Amniotic stem cell (primary cell): ENCODE measurements at places on chromosomes 12 and 14.

DNA sequence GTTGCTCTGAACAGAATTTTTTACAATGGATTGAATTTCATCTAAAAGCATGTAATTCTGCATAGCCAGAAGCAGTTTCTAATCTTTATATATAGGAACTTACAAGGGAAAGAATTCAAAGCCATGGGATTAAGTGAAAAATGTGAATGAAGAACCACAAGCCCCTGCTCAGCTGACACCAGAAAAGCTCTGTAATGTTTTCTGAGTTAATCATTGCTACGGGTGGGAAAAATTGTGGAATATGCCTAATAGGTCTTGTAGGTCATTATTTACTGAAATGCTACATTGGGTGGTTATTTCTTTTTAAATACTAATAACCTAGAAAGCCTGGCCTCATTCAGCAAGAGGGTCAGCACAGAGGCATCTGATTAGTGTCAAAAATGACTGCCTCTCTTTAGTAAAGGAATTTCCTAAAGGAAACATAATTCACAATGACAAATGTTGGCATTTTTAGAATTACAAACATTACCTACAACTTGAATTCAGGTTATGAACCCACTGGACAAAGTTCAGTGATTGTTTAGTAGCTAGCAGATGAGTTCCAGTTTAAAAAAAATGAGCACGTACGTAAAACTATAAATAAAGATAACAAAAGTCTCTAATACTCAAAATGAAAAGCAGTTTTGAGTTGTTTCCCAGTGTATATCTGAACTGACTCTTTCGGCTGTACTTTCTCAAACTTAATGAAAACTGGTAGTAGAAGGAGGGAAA is 75.3 kb downstream of the BMP4 start:
- DNase-seq: peak; percentile 16

DNA sequence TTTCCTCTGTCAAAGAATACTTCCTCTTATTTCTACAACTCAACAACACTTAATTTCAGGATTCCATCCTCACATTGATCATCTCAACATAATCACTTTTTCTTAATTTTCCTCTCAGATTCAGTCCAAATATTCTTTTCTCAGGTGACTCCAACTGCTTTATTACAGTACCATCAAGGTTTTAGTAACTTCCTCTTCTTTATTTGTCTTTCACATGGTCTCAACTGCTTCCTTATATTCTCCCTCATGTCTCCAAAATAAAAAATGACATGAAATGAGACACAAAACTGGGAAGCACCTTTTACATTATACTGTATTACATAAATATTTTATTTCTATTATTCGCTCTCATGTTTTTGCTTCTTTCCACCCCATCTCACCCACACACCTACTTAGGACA is 55.5 kb downstream of the PPP2R5E start:
- no peak for DNase-seq

DNA sequence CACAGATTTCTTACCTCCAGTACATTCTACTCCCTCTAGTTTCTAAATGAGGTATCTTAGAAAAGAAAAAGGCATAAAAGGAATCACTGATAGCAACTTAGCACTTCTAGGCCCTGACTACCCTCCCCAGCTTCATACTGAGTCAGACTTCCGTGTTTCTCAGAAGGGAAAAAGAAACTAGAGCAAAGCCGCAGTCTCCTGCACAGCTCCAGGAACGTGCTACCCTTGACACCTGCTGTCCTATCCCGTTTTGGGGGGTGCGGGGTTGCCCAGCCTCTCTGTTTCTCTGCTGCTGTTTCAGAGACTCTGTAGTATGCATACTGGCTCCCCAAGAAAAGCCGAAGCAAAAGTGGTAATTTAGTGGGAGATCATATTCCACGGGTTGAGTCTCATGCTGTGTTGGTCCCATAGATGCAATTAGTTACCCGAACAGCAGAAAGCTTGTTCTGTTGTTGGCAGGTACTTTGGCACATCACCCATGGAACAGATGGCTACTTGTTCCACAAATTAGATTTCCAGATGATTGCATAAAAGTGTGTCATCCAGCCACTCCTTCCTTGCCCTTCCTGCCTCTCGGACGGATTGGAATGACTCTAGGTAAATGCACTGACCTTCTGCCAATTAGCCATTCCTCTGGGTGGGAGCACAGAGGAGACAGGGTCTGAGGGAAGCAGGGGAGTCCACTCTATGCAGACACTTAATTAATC is 438.1 kb downstream of the FUT8 start:
- no peak for DNase-seq

DNA sequence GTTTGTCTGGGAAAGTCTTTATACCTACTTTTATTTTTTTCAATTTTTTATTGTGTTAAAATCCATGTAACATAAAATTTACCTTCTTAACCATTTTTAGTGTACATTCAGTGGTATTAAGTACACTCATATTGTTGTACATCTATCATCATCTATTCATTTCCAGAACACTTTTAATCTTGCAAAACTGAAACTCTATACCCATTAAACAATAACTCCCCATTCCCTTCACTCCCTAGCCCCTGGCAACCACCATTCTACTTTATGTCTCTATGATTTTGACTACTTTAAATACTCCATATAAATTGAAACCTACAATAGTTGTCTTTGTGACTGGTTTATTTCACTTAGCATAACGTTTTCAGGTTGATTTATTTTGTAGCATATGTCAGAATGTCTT is 131.9 kb upstream of the SLC38A2 start:
- DNase-seq: no peak

- no peak for DNase-seq
Observed at GRCh38 chr14:73721101-73721821, 7.1 kb upstream of the PNMA1 start.

GRCh38 chr12:31371256-31371620 is 45.3 kb upstream of the SINHCAF start:
- DNase-seq: no peak

DNA sequence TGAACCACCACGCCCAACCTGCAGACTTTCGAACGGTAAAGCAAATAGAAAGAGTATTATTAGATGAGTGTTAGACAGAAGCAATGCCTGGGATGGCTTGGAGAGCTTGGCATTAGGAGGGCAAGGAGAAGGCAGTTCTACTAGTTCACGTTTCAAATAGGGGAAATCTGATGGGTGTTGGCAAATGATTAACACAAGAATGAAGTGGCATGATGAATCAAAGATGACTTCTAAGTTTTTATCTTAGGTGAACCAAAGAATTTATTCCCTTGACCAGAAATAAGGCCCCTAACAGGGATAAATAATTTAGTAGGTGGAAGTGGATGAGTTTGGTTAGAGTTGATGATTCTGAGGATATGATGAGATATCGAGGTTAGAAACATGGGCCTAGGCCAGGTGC is 38.5 kb downstream of the DRAM1 start:
- DNase-seq: no peak

- peak; percentile 4 for DNase-seq
Observed at GRCh38 chr12:122123051-122123760, 44.6 kb downstream of the MLXIP start.

DNA sequence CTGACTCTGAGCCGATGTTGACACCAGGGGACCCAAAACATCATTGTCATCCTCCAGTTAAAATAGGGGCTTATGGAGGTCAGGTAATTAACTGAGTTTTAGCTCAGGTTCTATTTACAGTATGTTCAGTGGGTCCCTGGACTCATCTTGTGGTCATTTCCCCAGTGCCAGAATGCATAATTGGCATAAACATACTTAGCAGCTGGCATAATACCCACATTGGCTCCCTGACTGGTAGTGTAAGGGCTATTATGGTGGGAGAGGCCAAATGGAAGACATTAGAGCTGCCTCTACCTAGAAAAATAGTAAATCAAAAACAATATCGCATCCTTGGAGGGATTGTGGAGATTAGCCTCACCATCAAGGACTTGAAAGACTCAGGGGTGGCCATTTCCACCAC is 350.9 kb downstream of the C12orf75 start:
- no peak for DNase-seq

- no peak for DNase-seq
Observed at GRCh38 chr14:104644656-104645378, 40.2 kb upstream of the TMEM179 start.

GRCh38 chr12:58306266-58307000 is 365.1 kb downstream of the ATP23 start:
- DNase-seq: no peak

- no peak for DNase-seq
Observed at GRCh38 chr12:120290609-120291305, 946 bp downstream of the RNU4-2 start.

GRCh38 chr12:89648211-89648930 is 60.3 kb downstream of the ATP2B1 start:
- no peak for DNase-seq

- no peak for DNase-seq
Observed at GRCh38 chr12:119301379-119301778, 33.1 kb upstream of the CCDC60 start.

DNA sequence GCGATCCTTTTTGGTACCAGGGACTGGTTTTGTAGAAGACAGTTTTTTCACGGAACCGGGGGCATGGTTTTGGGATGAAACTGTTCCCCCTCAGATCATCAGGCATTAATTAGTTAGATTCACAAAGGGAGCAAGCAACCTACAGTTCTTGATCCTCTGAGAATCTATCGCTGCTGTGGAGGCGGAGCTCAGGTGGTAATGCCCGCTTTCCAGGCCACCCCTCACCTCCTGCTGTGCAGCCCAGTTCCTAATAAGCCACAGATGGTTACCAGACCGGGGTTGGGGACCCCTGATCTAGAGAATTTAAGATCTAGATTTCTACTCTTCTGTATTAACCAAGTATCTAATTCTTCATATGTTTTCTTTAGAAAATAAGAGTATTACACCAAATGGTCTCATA is 4.8 kb downstream of the ARHGAP5 start:
- DNase-seq: no peak

DNA sequence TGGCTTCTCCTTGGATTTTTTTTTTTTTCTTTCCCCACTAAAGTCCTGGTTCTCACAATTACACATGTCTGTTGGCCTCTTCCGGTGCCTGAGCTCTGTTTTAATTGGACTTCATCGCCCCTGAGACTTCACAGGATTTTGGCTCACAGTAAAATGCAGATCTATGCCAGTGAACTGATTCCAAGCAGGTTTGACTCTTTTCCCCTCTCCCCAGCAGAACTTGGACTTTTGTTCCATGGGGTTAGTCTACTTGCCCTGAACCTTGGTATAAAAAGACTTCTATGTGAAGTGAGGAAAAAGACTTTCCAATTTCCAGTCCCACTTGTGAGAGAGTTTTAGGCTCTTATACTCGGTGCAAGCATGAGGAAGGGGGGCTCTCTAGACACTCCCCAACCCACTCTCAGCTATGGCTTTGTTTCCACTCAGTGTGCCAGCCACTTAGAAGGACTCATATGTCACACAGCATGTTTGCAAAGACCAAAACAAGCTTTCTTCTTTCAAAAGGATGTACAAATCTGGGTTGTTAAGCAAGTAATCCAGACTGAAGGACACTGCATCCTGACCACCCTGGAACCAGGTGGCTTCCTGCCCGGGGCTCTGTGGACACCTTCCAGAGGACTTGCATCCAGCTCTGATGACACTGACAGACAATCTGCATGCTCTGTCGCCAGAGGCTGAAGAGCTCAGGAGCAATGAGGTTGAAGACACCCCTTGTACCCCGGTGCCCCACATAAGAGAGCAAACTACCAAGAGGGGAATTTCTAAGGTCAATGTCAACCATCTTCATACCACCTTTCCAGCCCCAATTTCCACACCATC is 221.9 kb upstream of the EGLN3 start:
- no peak for DNase-seq

- DNase-seq: peak; percentile 35
Observed at GRCh38 chr12:27822076-27822712, 42.2 kb upstream of the MANSC4 start.

- DNase-seq: no peak
Observed at GRCh38 chr12:88684610-88685009, 104.3 kb upstream of the KITLG start.

DNA sequence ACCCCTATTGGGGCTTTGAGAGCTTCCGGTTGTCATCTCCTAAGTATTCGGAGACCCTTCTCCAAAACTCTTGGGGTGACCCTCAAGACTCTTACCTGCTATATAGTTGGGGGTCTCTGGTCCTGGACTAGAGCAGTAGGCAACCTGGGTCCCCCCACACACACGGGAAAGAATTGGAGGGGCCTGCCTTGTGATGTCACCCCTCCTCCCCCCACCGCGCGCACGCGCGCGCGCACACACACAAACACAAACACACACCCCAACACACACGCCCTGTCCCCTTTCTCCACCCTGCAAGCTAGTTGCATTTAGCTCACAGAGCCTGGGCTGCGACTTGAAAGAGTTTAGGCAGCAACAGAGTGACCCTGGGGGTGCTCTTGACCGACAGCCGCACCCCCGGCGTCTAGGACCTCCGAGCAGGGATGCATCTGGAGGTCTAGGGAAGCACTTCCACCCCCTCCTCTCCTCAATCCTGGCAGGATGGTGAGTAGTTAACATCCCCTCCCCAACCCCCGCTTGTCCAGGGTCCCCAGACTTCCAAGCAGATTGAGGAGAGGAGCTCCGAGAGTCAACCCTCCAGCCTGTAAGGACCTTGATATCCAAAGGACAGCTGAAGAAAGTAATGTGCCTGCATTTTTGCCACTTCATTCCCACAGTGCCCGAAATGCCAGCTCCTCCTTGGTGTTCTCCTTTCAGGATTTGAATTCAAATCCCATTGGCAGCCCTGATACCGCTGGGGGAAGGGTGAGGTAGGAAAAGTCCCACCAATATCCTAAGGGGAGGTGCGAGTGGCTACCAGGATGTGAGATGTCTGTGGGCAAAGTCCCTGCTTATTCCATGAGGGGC is 1.4 kb upstream of the DNAJC14 start:
- DNase-seq: no peak

DNA sequence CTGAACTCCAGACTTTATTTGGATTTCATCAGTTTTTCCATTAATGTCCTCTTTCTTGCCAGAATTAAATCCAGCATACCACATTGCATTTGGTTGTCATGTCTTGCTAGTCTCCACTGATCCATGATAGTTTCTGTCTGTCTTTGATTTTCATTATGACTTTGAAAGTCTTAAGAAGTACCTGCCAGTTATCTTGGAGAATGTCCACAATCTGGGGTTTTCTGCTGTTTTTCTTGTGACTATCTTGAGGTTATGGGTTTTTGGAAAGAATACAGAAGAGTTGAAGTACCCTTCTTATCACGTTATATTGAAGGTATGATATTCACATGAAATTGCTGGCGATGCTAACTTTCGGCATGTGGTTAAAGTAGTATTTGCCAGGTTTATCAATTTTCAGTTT is 282.3 kb upstream of the PRICKLE1 start:
- DNase-seq: no peak

DNA sequence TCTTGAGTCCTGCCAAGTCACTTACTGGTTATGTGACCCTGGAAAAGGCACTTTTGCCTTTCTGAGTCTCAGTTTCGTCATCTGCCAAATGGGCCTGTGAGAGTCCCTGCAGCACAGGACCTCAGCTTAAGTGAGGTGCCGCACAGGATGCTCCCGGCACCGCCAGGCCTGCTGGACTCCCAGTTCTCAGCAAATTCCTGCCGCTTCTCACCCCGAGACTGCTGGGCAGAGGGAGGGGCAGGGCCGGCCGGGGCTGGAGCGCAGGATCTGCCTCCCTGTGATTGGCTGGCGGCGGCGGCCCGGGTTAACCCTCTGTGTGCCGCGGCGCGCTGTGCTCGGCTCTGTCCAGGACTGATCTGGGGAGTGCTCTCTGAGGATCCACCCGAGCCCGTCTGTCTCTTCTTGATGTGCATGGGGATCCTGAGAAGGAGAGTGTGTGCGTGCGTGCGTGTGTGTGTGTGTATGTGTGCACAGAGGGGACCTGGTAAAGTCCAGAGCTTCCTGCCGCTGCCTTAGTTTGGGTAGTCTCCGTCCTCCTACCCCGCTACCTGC is 8.6 kb downstream of the SETD1B start:
- DNase-seq: no peak
